HL-60 (cell line): ENCODE measurements at places on chromosomes 12 and 14.
A peak's percentile ranks its signal among the peaks of the same experiment; 100 is the strongest.

DNA sequence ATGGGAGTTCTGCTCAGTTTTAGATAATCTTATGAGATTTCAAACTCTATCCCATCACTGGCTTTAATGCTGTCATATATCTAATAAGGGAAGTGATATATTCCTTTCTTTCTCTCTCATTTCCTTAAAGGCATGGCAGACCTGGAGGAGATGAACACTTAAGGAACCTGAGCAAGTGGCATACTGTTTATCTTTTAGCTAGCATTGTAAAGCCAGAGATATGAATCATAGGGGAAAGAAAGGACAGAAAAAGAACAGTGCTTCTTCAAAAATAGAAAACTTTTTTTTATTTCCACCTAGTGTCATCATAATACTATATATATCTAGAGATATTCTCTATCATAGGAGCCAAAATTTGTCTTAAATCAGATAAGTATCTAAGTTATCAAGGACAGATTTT is 68.3 kb upstream of the PSMA6 start:
- DNase-seq, result no peak

DNA sequence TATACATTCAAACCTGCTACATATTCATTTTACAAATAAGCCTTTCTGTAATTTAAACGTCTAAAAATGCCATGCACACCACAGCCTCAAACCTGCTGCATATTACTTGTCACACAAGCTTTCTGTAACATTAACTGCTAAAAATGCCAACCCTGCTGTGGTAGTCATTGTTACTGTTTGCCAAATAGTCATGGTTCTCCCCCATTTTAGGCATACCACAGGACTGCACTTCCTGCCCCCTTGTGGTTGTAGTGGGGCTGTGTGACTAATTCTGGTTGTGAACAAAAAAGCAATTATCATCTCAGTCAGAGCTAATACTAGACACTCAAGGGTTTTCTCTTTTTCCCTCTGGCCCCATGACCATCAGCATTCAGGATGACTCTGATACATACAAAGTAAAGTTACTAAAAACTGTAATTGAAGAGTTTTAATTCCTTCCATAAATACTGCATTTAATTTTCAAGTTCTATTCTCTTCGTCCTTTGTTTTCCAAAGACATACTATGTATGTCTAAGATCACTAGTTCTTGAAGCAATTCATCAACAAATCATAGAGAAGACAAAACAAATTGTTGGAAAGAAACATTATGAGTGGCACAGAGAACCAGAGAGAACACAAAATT is 5.7 kb upstream of the SLC35F4 start:
- peak; percentile 25 for DNase-seq

DNA sequence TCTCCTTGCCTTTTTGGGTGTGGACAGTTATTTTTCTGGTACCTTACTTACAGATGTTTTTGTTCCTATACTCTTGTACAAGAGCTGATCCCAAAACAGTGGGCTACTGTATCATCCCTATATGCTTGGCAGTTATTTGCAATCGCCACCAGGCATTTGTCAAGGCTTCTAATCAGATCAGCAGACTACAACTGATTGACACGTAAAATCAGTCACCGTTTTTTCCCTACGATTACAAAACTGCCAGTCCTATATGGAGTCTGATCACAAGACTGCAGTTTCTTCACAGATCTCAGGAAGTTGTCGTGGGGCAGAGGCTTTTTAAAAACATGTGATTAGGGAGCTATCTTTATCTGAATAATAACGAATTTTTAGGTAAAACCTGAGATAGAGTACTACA is 1.3 kb downstream of the LYSET start:
- DNase-seq, result no peak

- DNase-seq, result no peak
These were observed 22.4 kb upstream of the EIF2B2 start for GRCh38 chr14:74980398-74980730.

- DNase-seq, result no peak
These were observed 10.9 kb upstream of the DLK1 start for GRCh38 chr14:100715803-100716202.

DNA sequence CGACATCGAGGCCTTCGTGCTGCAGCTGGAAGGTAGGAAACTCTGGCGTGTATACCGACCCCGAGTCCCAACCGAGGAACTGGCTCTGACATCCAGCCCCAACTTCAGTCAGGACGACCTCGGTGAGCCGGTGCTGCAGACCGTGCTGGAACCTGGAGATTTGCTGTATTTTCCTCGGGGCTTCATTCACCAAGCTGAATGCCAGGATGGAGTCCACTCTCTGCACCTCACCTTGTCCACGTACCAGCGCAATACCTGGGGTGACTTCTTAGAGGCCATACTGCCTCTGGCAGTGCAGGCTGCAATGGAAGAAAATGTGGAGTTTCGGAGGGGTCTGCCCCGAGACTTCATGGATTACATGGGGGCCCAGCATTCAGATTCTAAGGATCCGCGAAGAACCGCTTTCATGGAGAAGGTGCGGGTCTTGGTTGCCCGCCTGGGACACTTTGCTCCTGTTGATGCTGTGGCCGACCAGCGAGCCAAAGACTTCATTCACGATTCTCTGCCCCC is 1.4 kb downstream of the RIOX1 start:
- no peak for DNase-seq

- DNase-seq, result no peak
These were observed 1104.7 kb downstream of the SLC6A15 start for GRCh38 chr12:83807871-83808270.

DNA sequence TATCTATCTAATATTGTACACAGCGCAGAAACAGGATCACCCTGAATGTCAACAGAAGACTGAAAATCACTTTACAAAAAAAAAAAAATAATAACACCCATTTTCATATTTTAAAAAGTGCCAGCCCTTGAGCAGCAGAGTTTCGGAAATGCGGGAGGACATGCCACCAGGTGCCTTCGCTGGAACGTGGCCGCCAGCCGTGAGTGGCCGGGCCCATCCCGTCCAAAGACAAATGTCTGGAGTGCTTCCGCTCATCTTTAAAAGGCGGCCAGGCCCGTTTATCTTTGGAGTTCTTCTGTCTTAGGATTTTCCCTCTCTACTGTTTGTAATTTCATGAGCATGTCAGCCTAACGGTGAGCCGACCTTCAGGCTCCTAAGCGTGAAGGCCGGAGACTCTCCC is 43.5 kb downstream of the LRTM2 start:
- DNase-seq, result no peak

- no peak for DNase-seq
These were observed 972 bp downstream of the SAMD4A start for GRCh38 chr14:54567639-54568561.

DNA sequence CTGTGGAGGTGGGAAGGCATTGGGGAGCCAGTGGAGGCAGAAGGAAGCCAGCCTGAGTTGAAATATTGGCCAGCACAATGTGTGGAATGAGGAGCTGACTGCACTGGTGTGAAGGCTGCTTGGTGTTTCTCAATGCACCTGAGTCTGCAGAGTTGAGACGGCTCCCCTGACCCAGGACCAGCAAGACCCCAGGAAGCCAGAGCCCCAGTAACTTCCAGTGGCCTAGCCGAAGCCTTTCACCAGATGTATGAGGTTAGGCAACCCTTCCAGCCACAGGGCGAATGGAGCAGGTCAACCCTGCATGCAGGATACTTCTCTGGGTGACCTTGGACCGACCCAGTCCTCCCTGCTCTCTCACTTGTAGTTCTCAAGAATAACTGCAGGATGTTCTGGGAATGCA is 12.9 kb upstream of the KRT73 start:
- no peak for DNase-seq

GRCh38 chr12:788288-788687 is 35.9 kb downstream of the WNK1 start:
- no peak for DNase-seq

- no peak for DNase-seq
These were observed 375.7 kb downstream of the NELL2 start for GRCh38 chr12:44500423-44500822.

- no peak for DNase-seq
These were observed 15.0 kb upstream of the PSMA6 start for GRCh38 chr14:35277179-35277578.
